Muscle of leg (tissue), 16 donors: ENCODE measurements at places on chromosomes 12 and 14. TPM values are rescaled to one million over a fixed set of nuclear protein-coding genes. Genes with fewer than 3 reads are reported as not detected.

DNA sequence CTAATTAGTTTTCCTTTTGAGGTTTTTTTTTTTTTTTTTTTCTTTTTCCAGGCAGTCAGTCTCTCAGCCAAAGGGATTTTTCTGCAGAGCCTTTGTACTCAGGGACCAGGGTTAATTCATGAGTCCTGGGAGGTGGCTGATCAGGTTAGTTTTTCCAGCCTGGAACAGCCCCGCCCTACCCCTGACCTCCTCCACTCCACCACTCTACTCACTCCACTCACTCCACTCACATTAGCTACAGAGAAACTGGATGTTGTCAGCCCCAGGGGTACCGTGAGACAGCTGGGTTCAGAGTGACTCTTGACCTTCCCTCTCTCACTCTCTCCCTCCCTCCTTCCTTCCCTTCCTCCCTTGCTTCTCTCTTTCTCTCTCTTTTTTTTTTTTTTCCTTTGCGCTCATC is 161.0 kb downstream of the CRADD start:
- H3K27me3 ChIP-seq: no peaks in the 10 kb centered on the region
- peaks cover 3% of the 10 kb centered on the region for H3K4me1 ChIP-seq
- H3K27ac ChIP-seq: no peak overlapping the region

GRCh38 chr14:46063872-46064271 is 587.7 kb downstream of the RPL10L start:
- H3K27me3 ChIP-seq: no peaks in the 10 kb centered on the region
- no peaks in the 10 kb centered on the region for H3K36me3 ChIP-seq
- no peaks in the 10 kb centered on the region for H3K4me1 ChIP-seq
- DNase-seq: no peak
- H3K4me3 ChIP-seq: no peak overlapping the region
- no peak overlapping the region for H3K27ac ChIP-seq

The TMPRSS12 gene
- not detected for total RNA-seq

DNA sequence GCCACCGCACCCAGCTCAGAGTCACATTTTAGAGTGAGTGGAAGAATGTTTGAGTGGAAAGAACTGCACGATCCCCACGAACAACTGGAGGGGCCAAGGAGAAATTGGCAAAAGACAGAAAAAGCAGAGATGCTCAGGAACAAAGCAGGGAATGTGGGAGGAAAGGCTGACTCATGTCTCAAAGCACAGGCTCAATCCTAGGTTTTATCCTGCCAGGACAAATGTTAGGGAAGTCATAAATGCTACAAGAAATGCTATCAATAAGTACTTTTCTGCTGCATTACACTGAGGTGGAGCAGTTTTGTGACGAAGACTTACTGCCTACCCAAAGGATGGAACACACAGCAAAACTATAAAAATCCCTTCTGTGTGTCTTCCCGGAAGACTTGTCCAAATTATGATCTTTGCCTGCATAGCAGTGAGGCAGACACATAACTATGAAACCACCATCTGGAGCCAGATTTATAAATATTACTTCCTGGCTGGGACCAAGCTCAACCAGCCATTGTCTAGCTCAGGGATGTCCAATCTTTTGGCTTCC is 26.7 kb downstream of the NIN start:
- peaks cover 6% of the 10 kb centered on the region for H3K4me1 ChIP-seq
- H3K36me3 ChIP-seq: peaks cover 11% of the 10 kb centered on the region
- peak; percentile 89 for DNase-seq
- no peak overlapping the region for H3K4me3 ChIP-seq

DNA sequence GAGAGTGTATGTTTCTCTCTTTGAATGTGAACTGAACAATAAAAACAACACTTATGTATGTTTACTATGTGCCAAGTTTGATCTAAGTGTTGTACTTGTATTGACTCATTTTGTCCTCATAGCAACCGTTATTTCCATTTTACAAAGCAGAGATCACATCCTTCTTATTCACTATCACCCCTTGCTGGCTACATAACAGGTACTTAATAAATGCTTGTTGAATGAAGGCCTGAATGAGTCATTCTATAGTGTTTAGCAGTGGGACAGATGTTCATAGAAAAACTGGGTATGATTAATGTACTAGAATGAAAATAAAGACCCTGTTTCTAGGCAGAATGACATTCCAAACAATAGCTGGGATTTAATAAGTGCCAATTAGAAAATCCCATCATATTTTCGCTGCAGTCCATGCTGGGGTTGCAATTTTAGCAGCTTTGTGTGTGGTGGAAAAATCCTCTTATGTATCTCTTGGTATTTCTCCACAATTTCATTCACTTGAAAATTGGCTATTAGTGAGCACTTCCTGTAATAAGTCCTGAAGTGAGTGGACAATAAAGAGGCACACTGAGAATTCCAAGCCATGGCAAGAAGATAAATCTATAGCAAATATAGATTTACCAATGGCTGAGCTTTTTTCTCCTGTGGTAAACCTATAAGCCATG is 86.0 kb downstream of the FAR2 start:
- H3K4me3 ChIP-seq: no peak overlapping the region
- H3K36me3 ChIP-seq: no peaks in the 10 kb centered on the region
- DNase-seq: peak; percentile 60
- H3K27ac ChIP-seq: peak overlapping the region; percentile 7

GRCh38 chr12:114684098-114684869 is at the start of gene TBX3:
Gene TBX3 (minus strand): TSS chr12:114684175. CDS start chr12:114683200, 975 bp downstream.
- peak within 1 kb of the TSS; percentile 92 for H3K27ac ChIP-seq
- peaks cover 35% of the 10 kb centered on the region for H3K4me1 ChIP-seq
- peaks cover 8% of the 10 kb centered on the region for H3K36me3 ChIP-seq
- peak within 1 kb of the TSS; percentile 63 for H3K4me3 ChIP-seq

- H3K27me3 ChIP-seq: no peaks in the 10 kb centered on the region
- H3K4me1 ChIP-seq: peaks cover 10% of the 10 kb centered on the region
- no peak overlapping the region for H3K27ac ChIP-seq
These were observed 11.8 kb upstream of the CD27 start for GRCh38 chr12:6432991-6433390.

DNA sequence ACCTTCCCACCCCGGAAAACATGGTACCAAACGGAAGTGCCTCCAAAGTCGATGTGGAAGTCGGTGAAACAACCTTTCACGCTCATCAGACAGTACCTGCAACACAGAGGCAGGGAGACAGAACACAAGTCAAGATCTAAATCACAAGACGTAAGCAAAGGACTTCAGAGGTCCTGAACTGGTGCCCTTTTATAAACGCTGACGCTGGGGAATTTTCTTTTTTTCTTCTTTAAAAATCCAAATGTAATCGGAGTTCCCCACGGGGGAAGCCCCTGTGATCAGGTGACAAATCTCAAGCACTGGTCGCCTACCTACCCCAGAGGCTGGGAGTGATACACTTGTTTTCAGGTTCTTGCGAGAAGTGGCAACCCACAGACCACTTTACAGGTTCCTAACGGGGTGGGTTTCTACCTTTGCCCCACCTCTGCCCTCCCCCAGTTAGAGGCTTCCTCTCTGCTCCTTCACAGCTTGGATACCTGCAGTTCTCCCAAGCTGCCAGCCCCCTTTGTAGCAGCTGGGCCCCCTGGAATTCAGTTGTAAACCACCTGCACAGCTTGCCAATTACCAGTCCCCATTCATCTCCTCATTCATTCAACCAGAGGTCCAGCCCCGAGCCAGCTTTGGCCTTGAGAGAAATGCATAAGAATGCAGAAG is 46.2 kb downstream of the KDM2B start:
- H3K4me1 ChIP-seq: peaks cover 56% of the 10 kb centered on the region
- DNase-seq: no peak
- H3K4me3 ChIP-seq: no peak overlapping the region
- peaks cover 24% of the 10 kb centered on the region for H3K36me3 ChIP-seq
- H3K27me3 ChIP-seq: no peaks in the 10 kb centered on the region
- no peak overlapping the region for H3K27ac ChIP-seq
